ENCODE measurements at places on chromosomes 11 and 22. TPM values are rescaled to one million over a fixed set of nuclear protein-coding genes. Genes with fewer than 3 reads are reported as not detected.

GRCh38 chr11:125903711-125904659 lies at the start of gene DDX25:
DDX25 (plus strand) TSS chr11:125904508; CDS start chr11:125904518, 10 bp downstream.
- DNase-seq, result no peak

- DNase-seq, result no peak
Observed at GRCh38 chr11:128496249-128496648, 91.1 kb downstream of the ETS1 start.

GRCh38 chr11:33698921-33699320 lies 1.7 kb downstream of the C11orf91 start:
- no peak for DNase-seq

DNA sequence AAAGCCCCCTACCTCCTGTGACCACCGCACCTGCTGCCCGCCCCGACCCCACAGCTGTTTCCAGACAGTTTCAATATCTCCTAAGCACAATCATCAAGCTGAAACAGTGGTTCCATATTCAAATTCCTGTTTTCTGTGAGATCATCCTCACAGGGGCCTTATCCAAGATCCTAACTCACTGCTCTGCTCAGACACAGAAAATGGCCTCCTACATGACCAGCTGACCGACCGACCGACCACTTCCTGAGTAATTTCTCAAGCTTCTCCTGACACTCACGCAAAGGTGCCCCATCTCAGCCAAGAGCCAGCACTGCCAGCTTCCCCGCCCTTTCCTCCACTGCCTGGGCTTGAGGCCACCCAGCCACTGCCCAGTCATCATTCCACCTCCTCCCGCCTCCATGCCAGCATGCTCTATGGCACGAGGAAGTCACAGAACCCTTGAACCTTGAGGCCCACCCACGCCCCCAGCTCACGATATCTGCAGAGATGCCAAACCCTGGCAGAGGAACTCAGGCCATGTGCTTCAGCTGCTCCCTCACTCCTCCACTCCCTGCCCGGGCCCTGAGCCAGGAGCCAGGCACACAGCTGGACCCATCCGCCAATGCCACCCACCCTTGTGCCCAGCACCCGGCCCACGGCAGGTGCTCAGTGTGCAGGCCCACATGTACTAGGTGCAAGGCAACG lies 14.0 kb downstream of the KIAA0930 start:
- no peak for DNase-seq

GRCh38 chr22:17665854-17666253 lies 27.3 kb downstream of the BCL2L13 start:
- no peak for DNase-seq

GRCh38 chr11:76653012-76653673 lies 17.4 kb downstream of the LRRC32 start:
- DNase-seq, result no peak

RAC2 gene
- 49.1 TPM for polyA plus RNA-seq

HTR3B gene
- polyA plus RNA-seq, result not detected

DNA sequence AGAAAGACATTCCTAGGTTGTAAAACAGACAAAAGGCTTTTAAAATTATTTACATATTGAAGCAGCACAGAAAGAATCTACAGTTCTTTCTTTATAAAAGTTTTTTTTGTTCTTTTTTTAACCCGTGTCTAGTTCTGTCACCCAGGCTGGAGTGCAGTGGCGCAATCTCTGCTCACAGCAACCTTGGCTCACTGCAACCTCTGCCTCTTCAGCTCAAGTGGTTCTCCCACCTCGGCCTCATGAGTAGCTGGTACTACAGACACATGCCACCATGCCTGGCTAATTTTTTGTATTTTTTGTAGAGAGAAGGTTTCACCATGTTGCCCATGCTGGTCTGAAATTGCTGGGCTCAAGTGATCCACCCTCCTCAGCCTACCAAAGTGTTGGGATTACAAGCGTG lies 3.8 kb upstream of the INCENP start:
- DNase-seq, result no peak

GRCh38 chr11:110928391-110928790 lies 216.2 kb upstream of the ARHGAP20 start:
- no peak for DNase-seq

DNA sequence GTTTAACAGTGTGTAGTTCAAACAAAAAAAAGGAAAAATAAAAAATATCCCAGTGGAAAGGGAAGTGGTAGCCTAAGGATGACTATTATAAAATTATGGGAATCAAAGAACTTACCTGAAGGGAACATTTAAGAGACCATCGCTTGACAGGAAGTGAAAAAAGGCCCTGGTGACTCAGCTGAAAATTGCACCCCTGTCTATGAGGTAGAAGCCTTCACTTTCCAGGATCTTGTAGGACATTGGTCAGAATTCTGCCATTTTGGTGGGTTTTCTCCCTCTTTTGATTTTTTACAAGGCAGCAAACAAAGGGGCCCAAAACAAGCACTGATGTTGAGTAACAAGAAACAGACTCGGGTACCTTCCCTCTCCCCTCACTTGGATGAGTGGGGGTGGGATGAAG lies 15.6 kb downstream of the DDX17 start:
- no peak for DNase-seq

DNA sequence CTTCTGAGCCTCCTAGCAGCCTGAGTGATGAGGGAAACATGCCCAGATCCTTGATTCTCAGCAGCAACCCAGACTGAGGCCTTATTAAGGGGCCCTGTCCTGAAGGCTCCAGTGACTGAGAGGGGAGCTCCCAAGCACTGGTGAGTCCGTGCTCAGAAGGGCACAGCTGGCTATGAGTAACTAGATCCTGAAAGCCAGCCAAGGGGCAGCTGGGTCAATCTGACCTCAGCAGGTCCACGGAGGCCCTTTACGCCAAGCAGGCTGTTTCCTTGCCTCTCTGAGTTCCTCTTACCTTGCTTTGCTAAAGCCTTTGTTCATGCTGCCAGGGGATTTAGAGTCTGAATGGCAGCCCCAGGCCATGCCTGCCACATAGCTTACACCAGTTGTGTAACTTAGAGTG lies 19.3 kb upstream of the MIEF1 start:
- DNase-seq, result no peak

GRCh38 chr11:47906066-47906465 lies 57.9 kb upstream of the NUP160 start:
- DNase-seq, result no peak

PSMA1 gene
- 336 TPM for polyA plus RNA-seq

PDHX gene
- polyA plus RNA-seq, result 21.6 TPM

All from K562 (cell line).